ENCODE measurements at places on chromosomes 3 and 15.

GRCh38 chr15:68464448-68465090, 32.6 kb upstream of the ITGA11 start:
- no peak for DNase-seq

- peak; percentile 61 for DNase-seq
These were observed 103.7 kb downstream of the FRMD4B start for GRCh38 chr3:69282181-69282580.

DNA sequence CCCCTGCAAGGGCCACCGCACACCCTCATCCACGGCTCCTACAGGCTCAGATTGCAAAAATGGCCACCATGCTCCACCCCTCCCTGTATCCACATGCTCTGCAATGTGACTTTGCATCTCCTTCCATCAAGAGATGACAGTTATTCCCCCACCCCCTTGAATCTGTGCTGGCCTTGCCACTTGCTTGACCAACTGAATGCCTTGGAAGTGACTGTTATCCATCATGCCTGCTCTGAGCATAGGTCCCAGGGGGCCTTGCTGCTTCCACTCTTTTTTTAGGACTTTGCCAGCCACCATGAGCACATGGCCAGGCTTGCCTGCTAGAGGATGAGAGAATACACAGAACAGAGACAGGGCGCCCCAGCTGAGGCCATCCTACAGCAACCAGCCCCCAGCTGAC, 13.6 kb downstream of the HAPLN3 start:
- DNase-seq = no peak

DNA sequence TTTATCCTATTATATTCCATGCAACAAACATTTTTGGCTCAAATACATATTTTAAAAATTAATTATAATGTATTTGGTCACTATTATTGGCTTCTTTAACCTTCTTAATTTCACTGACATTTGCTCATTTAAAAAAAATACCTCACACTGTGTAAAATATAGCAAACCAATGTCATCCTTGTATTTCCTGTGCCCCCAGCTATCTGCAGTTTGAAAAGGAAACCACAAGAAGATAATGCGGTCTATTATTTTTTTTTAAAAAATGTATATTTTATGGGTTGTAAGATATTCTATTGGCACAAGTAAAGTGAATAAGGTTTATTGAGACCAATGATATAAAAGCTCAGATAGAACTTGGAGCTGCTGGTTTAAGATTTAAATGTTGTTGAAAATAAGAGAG, 904.2 kb downstream of the SI start:
- DNase-seq = no peak

- no peak for DNase-seq
These were observed 126.5 kb downstream of the UBE2E2 start for GRCh38 chr3:23329471-23330105.

GRCh38 chr15:64213646-64214045, 50.8 kb upstream of the PPIB start:
- no peak for DNase-seq

GRCh38 chr15:25060472-25060803, 105.7 kb downstream of the SNRPN start:
- DNase-seq = no peak

GRCh38 chr3:16024548-16024947, 149.9 kb upstream of the GALNT15 start:
- DNase-seq = no peak

GRCh38 chr15:99683000-99683670, 50.1 kb downstream of the LYSMD4 start:
- no peak for DNase-seq

GRCh38 chr3:13495921-13496723, 16.0 kb downstream of the HDAC11 start:
- peak; percentile 72 for DNase-seq

- no peak for DNase-seq
These were observed 617.1 kb downstream of the NTRK3 start for GRCh38 chr15:87639305-87640011.

DNA sequence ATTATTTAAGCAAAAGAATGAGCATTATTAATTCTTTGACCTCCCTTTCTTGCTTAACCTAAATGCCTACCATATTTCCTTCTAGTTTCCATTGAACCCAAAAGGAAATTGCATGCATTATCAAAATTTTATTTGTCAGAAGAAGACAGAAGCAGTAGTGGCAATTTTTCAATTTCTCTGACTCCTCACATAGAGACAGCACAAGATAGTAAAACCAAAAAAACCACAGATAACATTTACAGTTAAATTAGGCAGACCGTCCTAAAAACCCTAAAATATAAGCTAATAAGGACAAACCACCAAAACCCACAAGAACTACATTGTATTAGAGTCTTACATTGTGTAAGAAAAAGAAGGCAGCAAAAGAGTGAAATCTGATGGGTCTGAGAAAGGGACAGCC, 27.1 kb downstream of the GOLGB1 start:
- no peak for DNase-seq

DNA sequence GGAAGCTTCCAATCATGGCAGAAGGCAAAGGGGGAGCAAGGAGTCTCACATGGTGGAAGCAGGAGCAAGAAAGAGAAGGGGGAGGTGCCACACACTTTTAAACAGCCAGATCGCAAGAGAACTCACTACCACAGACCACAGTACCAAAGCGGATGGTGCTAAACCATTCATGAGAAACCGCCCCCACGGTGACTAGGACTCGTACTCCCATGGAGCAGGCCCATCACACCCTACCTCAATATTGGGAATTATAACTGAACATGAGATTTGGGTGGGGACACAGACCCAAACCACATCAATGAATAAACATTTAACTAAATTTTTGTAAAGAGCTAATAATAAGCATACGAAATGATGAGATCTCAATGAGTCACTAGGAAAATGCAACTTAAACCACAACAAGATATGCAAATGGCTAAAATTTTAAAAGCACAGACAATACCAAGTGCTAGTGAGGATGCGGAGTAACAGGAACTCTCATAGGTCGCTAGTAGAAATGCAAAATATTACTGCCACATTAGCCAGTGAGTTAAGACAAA, 10.0 kb downstream of the MRPS25 start:
- peak; percentile 60 for DNase-seq

DNA sequence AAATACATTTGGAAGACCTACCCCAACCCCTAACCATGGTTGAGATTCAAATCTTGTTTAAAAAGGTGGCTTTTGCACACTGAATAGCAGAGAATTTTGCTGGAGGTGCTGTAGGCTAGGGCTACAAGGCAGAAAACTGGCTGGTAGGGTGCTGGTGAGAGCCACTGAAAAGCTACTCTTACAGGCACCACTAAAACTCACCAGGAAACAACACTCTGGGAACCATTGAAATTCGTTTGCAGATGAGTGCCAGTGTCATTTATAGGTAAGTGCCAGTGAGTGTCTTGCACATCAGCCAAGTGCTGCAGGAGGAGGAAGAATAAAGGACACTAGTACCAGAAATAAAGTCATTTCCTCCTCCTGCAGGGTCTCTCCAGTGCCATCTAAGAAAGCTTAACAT, 610.2 kb downstream of the ZNF385D start:
- no peak for DNase-seq
